ENCODE measurements at places on chromosomes 4 and X.

GRCh38 chr4:15147714-15148113 lies 145.4 kb downstream of the CPEB2 start:
- DNase-seq = no peak

DNA sequence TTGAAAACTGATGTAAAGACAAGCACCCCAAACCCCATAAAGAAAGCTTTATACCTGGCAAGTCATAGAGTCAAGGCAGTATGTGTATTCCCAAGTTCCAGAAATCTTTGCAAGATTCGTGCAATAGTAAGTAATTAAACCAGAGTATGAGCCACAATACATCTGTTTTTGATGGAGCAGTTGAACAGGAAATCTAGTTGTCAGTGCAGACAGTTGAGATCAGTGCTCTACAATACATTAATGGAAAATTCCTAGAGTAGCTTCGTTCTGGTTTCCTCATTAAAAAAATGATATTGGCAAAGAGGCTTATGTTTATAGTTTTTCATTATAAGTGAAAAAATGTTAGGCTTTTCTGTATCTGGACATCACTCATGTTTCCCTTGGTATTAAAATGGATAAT lies 575.3 kb downstream of the TRIML1 start:
- DNase-seq = no peak

- no peak for DNase-seq
These were observed 38.7 kb downstream of the AASDH start for GRCh38 chr4:56348576-56348975.

- no peak for DNase-seq
These were observed 418.2 kb downstream of the STIM2 start for GRCh38 chr4:27278615-27279375.

DNA sequence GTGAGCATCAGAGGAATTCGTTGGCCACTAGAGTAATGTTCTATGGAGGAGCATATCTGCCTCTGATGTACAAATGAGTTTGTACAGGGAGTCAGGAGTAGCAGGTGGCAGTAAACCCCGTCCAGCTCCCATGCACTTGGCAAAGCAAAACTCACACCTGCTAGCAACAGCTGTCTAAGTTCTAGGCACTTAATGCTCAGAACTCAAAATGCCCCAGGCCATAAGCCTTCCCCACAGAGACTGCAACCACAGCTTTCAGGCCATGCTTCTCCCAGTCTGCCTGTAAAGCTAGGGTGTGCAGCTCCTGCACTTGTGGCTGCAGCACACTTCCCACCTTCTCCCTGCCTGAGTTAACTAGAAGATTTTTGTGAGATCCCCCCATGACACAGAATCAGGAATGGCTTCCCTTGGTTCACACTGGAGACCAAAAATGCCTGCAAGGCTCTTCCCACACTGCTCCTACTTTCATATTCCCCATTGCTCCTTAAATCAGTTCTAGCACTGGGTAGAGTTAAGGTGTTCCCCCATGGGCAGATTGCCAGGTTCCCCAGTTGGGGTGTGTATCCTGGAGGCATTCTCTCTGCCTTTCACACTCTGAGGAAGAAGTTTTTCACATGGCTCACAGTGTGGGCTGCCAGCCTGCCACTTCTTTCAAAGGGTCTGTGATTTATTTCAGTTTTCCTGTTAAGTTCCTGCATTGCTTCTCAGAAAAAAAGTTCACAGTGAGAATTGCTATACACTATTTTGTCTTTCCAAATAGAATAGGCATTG lies 189.9 kb downstream of the STPG2 start:
- DNase-seq = no peak

DNA sequence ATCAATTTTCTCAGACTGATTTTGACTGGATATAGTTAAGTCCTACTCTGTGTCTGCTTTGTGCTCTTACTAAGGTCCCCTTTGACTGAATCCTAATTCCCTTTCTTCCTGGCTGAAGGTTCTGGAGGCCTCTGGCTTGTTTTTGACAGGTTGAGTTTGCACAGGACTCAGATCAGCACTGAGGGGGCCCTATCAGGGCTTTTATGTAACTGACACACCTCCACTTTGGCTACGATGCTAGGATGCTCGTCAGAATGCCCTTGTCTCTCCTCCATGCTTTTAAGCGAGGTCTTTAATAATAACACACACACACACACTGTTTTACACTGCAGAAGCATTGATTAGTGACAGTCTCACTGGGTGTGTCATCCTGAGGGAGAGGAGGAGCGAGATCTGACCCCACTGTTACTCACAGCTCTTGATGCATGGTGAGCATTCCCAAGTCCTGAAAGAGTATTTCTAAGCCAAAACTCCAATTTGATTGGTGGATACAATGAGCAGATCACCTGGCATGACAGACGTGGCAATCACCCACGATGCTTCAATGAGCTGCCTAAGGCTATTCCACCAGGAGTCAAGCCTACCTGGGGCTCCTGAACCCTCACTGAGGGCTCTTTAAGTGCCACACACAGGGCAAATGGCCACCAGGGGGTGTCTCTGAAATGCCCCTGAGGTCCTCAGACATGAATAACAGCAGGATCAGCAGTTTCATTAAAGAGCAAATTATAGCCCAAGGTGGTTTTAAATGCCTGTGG lies 130.4 kb upstream of the CPEB2 start:
- DNase-seq = no peak
